Muscle of leg (tissue), 16 donors: ENCODE measurements at places on chromosomes 4 and X. TPM values are rescaled to one million over a fixed set of nuclear protein-coding genes. Genes with fewer than 3 reads are reported as not detected.

DNA sequence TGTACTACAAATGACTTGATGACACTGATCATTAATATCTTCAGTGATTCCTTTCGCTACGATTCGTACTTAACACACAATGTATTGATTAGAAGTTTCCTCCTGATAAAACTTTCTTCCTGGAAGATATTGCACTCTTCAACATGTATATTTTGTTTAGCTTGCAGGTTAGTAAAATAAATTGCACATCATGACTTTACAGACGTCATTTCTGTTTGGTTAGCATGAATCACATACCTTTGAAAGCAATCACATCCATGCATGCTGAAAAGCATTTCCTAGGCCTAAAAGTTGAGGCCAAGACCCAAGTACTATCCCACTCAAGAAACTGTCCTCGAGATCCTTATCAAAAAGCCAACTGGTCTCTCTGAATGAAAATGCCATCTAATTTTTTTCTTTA lies 1841.0 kb upstream of the PCDH7 start:
- DNase-seq, result no peak

- no peak for DNase-seq
Observed at GRCh38 chr4:3202836-3203820, 45.8 kb upstream of the MSANTD1 start.

DNA sequence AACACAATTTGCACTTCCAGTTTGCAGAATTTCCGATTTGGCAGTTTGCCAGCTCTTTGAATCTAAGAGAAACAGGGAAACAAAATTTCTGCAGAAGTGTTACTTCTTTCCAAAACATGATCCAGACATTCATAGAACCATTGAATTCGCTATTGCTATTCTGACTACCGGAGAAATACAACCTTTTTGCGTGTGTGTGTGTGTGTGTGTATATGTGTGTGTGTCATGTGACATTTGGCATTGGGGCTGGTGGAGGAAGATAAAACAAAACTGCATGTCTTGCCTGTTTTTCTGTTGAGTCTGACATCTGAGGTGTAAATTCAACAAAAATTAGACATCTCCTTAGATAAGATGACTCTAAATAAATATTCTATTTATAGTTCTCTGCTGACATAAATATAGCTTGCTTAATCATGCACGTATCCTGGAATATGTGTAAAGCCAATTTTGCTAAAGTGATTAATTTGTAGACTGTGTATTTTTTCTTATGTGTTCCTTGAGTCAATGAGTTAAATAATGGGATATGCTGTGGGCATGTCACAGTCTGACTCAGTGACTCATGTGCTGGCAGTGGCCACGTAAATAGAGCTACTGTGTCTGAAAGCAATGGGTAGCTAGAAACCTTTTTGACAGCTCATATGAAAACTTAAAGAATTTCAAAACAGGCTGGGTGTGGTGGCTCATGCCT lies 98.9 kb downstream of the HPGD start:
- DNase-seq, result peak; percentile 62

Gene GPR82
- 0.04 TPM for total RNA-seq

Gene OGT
- 108 TPM for total RNA-seq

DNA sequence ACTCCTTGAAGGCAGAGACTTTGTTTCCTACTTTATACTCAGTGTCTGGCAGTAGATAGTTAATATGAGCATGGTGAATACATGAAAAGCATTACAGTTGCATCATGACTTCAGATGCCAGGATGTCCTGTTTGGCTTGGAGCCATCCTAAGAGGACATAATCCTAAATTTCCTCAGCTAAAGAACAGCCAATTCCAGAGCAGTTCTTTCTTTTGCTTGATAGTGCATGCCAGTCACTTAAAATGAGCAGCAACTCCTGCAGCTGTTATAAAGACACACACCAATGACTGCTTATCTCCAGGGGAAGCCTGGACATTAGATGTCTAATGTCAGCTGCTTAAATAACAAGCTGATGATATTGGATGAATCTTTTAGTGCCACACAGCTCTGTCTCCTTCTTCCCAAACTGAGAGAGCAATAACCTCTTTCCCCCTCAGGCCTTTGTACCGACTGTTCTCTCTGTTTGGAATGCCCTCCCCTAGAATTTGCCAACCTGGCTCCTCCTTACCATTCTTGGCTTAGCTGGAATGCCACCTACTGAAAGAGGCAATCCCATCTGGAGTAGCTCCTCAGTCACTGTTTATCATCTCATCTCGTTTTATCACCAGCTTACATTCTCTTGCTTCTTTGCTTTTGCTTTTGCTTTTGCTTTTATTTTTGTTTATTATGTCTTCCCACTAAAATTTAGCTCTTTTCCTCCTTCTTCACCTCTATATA lies 100.8 kb upstream of the USP38 start:
- DNase-seq, result peak; percentile 40

Gene OPN1MW2
- total RNA-seq, result not detected

GRCh38 chr4:169372791-169373190 lies 102.0 kb upstream of the SH3RF1 start:
- DNase-seq, result no peak
